ENCODE measurements at places on chromosomes 1 and 21. TPM values are rescaled to one million over a fixed set of nuclear protein-coding genes. Genes with fewer than 3 reads are reported as not detected.

FAM78B gene
- total RNA-seq, result 4.1 TPM

DNA sequence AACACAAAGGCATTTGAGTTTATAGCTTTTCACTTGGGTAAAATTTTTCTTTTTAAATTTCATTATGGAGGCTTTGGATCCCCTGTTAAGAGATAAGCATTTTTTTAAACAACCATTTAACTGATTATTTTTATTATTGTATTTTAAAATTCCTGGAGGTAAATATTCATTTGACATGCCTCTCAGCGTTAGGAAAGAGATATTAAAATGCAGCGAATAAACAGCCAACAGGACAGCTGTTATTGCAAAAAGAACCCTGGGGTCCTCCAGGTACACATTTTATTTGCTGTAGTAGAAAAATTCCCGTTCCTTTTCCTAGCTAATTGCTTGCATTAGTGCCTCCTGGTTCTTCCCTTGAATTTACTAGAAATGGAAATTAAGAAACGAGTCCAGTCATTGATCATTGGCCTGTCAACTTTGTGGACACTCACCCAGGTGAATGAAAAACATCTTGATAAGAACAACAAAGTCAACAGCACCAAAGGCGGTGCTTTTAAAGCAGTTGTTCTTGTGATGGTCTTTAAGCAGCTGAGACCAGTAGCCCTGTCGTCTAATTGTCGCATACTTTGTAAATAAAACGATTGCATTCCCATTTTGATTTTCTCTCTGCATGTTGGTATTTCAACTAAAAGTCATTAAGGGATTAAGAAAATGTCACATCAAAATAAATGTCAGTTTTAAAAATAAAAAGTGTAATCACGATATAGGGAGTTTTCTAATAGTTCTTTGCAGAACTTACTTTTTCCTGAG is 282.4 kb downstream of the GRIK1 start:
- DNase-seq, result no peak

GRCh38 chr1:27143401-27143800 is 11.5 kb downstream of the SLC9A1 start:
- DNase-seq, result no peak

DNA sequence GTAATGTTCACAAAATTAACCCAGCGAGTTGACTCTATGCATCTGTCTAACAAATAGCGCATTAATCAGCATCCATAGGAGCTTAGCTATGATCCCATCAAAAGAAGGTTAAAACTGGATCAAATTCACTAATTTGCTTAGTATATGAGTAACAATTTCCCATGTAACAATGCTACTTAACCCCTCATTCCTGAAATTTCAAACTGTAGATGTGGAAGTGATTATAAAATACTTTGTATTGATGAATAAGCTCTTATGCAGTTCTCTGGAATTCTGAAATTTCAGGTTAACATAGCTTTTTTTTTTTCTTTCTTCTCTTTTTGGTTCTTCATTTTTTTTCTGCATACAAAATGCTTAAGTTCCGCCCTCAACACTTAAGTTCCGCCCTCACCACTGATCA is 1272.7 kb downstream of the KCNT2 start:
- no peak for DNase-seq

GRCh38 chr1:234978397-234979295 is 150.0 kb downstream of the TOMM20 start:
- no peak for DNase-seq

- DNase-seq, result no peak
Measured at GRCh38 chr1:101005871-101006270, 19.7 kb downstream of the DPH5 start.

GRCh38 chr1:22530715-22531114 is 32.6 kb upstream of the EPHA8 start:
- DNase-seq, result no peak
